ENCODE measurements at places on chromosomes 16 and 17.
A peak's percentile ranks its signal among the peaks of the same experiment; 100 is the strongest.

DNA sequence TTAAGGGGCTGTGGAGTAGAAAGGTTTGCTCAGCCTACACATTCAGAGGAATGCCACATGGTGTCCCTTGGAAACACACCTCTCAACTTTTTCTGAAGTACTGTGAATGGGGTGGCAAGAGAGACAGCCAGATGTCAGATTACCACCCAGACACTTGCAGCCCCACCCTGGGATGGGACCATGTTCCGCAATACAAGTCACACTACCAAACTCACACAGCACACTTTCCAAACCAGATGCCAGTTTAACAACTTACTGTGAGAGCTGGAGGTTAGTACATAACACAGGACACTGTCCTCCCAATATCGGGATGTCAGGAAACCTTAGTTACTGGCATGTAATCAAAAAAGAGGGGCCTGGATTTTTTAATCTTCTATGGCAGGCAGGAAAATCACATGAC lies 7.9 kb downstream of the USP7 start:
- no peak for DNase-seq

- DNase-seq, result no peak
These were observed 19.1 kb downstream of the ITPRIPL2 start for GRCh38 chr16:19132898-19133297.

DNA sequence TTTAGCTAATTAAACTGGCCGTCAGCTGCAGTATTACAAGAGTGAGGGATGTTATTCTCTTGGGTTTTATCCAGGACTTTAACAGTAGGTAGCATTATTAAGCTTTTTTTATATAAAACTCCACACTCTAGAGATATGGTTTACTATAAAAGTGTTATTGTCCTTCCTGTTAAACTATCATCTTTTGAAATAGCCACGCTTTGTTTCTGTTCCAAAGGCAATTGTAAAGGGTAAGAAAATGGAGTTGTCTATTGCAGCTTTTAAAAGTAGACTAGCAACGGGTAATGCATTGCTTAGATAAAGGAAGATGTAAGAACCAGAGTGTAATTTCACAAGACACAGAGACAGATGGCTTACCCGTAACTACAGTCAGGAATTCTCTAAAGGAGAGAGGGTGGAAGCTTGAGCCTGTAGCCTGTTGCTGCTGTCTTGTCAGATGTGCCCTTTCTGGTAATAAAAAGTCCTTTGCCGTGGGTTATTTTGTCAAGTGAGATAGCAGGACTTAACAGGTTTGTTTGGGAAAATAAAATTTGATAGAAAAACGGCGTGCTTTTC lies 56.4 kb downstream of the WWOX start:
- DNase-seq, result no peak

- no peak for DNase-seq
These were observed 11.2 kb upstream of the PLEKHG4 start for GRCh38 chr16:67268136-67268579.

GRCh38 chr16:56734429-56734828 lies 4.5 kb downstream of the NUP93 start:
- DNase-seq, result no peak

GRCh38 chr16:86868786-86869185 lies 290.4 kb downstream of the FOXL1 start:
- DNase-seq, result no peak

DNA sequence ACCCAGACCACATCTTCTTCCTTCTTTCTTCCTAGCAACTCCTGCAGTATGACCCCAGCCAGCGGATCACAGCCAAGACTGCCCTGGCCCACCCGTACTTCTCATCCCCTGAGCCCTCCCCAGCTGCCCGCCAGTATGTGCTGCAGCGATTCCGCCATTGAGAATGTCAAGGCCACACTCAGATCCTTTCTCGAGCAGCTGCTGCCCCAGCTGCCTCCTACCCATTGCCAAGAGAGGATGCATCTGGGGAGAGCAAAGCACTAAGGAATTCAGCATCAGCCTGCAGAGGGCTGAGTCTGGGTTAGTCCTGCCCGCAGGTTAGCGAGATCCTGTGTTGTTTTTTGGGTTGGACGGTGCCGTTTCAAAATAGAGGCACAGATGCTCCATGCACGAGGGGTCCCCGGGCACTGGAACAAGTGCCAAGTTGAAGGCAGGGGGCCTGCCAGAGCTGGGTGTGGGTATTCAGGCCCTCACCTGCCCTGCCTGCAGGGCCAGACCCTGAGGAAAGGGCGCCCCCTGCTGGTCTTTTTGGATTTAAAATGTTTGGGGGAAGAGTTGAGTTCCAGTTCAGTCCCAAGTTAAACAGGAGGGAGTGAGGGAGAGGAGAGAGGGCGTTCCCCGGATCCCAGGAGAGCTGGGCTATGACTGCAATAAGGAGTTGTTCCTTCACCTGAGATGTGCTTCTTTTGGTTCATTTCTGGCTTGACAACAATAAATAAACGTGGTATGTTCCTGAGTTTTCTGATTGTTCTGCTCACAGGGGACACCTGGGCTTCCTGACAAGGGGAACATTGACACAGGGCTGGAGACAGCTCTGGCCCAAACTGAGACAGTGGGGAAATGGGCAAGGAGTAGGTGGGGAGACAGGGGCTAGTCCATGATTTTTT lies 4.9 kb downstream of the CDK3 start:
- no peak for DNase-seq

- DNase-seq, result no peak
These were observed 2.0 kb downstream of the PYCR1 start for GRCh38 chr17:81934850-81935708.

- DNase-seq, result no peak
These were observed 5.0 kb upstream of the EFTUD2 start for GRCh38 chr17:44904001-44904984.

GRCh38 chr17:56744721-56745120 lies 89.0 kb downstream of the C17orf67 start:
- no peak for DNase-seq

GRCh38 chr17:75503976-75504346 lies 11.4 kb downstream of the CASKIN2 start:
- DNase-seq, result no peak

GRCh38 chr17:19558946-19559345 lies 25.3 kb downstream of the SLC47A1 start:
- DNase-seq, result no peak

DNA sequence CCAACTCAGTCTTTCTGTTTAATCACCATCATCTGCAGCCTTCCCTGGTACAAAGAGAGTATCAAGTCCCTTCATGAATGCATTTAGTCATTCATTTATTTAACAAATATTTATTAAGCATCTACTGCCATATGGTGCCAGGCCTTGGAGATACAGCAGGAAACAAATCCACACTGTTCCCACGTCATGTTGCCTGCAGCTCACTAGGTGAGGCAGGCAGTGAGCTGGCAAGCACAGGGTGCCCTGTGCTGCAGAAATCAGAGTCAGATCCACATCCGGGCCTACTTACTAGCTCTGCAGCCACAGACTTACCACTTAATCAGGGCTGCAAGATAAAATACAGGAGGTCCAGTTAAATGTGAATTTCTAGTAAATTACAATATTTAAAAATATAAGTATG lies 38.5 kb upstream of the CES5A start:
- no peak for DNase-seq

- DNase-seq, result no peak
These were observed 1.8 kb downstream of the CDC42EP4 start for GRCh38 chr17:73309727-73310596.

GRCh38 chr17:78242024-78242742 lies 10.8 kb downstream of the TMEM235 start:
- no peak for DNase-seq

GRCh38 chr17:9266697-9267117 lies 245.4 kb downstream of the NTN1 start:
- no peak for DNase-seq

DNA sequence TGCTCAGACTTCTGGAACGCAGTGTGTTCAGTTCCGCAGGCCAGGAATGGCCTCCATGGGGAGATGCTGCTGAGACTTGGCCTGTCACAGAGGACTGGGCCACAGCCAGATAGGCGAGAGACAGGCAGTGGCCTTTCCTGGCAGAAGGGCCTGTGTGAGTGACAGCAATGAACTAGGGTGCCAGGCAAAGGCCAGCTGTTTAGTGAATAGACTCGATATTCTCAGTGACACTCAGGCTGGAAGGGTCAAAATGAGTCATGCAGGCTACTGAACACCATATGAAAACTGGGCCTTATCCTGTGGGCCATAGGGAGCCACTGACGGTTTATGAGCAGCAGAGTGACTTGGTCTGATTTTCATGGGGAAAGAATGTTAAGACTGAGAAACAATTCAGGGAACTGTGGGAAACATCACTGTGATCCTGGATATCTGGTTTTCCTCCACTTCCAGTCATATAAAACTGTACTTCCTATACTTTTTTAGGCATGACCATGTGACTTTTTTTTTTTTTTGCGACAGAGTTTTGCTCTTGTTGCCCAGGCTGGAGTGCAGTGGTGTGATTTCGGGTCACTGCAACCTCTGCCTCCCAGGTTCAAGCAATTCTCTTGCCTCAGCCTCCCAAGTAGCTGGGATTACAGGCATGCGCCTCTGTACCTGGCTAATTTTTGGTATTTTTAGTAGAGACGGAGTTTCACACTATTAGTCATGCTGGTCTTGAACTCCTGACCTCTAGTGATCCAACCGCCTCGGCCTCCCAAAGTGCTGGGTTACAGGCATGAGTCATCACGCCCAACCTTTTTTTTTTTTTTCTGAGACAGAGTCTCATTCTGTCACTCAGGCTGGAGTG lies 5.2 kb upstream of the NUBP1 start:
- DNase-seq, result peak; percentile 67

GRCh38 chr17:4931963-4932362 lies at the start of gene GP1BA:
Gene GP1BA, plus strand, starts transcription at chr17:4932277. Its CDS starts 328 bp downstream, at chr17:4932605.
- no peak for DNase-seq

DNA sequence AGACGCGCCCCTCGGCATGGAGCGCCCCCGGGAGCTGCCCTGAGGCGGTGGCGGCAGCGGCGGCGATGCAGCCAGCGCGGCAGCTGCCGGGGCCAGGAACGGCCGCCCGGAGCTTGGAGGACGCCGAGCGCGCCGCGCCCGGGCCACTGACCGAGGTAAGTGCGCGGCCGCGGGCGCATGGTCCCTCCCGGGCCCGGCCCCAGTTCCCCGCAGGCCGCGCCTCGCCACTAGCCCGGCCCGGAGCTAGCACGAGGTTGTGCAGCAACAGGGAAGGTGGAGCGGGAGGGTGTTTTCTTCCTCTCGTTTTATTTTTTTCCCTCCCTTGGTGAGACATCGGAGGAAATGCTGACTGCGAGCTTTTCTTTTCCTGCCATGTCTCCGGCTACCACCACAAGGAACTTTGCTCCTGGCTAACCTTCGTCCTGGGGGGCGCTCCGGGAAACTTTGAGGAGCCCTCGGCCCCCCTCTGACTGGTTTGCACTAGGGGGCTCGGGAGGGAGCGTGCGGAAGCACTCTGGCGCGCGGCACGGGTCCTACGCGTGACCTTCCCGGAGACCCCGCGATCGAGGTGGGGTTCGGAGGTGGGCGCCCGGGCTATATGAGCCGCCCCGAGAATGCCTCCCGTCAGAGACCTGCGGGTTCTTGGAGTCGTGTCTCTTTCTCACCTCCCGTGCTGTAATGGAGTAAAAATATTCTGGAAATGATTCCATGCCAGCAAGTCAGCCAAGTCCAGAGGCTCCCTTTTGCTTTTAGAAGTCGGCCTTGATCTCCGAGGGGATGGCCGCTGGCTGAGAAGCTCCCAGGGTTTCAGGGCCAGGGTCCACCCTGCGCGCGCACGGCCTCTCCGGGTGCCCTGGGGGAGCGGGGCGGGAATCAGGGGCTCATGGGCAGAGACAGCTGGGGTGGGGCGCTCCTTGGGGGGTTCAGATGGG lies 868 bp downstream of the KCNJ12 start:
- no peak for DNase-seq

DNA sequence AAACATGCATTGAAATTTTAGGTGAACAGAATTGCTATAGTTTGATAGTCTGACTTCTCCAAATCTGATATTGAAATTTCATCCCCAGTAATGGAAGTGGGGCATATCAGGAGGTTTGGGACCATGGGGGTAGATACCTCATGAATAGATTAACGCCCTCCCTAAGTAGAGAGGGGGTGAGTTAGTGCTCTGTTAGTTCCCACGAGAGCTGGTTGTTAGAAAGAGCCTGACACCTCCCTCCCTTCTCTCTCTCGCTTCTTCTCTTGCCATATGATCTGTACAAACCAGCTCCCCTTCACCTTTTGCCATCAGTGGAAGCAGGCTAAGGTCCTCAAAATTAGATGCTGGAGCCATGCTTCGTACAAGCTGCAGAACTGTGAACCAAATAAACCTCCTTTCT lies 78.8 kb downstream of the BRIP1 start:
- no peak for DNase-seq

- no peak for DNase-seq
These were observed 336.6 kb downstream of the WWOX start for GRCh38 chr16:78436023-78436422.

DNA sequence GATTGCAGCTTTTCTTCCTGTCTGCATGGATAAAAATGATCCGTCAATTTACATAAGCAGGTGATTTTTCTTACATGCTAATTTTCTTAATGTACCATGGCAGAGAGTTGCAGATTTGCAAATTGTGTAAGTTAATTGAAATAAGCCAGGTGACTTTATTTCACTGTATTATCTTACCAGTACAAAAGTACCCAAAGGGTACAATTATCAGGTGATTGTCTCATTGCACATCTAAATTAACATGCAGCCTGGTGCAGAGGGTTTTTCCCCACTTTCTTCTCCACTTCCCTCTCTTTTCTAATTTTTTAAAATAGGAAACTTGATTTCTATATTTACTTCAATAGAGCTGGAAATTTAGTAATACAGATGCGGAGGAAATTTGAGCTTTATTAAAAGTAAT lies 11.2 kb downstream of the NLK start:
- DNase-seq, result no peak

- DNase-seq, result no peak
These were observed 491 bp downstream of the IST1 start for GRCh38 chr16:71895679-71896365.

DNA sequence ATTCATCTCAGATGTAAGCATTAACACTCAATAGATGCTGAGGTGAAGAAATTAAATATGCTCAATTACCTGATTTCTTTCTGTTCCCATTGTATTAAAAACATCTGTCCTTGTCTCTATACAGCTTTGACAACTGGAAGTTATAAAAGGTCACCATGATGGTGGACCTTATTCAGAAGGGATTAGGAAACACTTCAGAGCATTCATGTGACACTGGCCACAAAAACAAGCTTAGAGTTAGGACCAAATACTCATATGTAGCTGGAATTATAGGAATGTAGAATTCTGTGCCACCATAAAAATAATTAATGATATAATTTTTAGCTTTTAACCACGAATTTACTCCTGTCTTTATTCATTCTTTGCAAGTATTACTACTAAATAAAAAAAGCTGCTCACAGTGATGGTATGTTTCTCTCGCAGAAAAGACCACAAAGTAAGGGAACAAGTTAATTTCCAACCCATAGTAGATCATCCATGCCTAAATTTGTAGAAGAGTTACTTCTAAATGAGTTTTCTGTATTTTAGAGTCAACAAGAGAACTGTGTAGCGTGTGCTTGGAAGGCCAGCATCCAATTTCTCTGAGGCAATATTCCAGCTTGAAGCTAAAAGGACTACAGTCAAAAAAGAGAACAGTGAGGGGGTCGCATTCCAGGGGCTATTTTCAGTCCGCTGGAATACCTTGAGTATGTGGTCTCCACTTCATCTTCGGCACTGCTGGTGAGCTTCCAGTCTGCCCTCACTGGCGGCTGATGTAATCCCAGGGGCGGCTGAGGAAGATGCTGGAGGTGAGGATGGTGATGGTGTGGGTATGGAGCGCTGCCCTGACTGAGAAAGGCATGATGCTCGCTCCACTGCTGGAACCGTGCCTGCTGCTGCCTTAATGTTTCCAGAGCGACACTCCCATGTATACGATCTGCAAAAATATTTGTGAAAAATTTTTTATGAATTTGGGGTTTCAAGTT lies 63.7 kb downstream of the CACNG1 start:
- no peak for DNase-seq

Data from epithelial cell of proximal tubule (primary cell).